ENCODE measurements at places on chromosomes 16 and 17.
A peak's percentile ranks its signal among the peaks of the same experiment; 100 is the strongest.

- no peak for DNase-seq
These were observed 801 bp downstream of the VPS35 start for GRCh38 chr16:46688101-46688653.

GRCh38 chr16:67151431-67152097, 766 bp upstream of the B3GNT9 start:
- no peak for DNase-seq

- DNase-seq: peak; percentile 99
These were observed 8.7 kb upstream of the KAT7 start for GRCh38 chr17:49779739-49780231.

GRCh38 chr16:71867939-71868338, 16.0 kb downstream of the ZNF821 start:
- no peak for DNase-seq

- peak; percentile 91 for DNase-seq
These were observed 705.5 kb downstream of the CDH11 start for GRCh38 chr16:64416216-64417005.

- no peak for DNase-seq
These were observed 5.7 kb upstream of the TVP23A start for GRCh38 chr16:10824111-10824893.

DNA sequence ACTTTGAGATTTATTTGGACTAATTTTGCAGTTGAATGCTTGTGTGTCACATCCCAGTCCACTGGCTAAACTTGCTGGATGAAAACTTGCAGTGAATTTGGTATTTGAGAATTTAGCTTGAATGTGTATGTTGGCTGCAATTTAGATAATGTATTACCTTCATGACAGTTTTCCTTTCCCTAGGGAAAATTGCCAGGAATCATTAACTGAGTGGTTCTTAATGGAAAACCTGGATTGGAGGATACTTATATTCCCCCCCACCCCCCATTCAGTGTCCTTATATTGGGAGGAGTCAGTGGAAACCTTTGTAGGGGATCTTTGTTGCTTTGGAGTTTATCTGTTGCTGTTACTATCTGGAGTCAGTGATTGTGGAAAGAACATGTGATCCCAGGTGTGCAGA, 67.6 kb downstream of the KPNA2 start:
- no peak for DNase-seq

Measured in AG10803 (cell line).